ENCODE measurements at places on chromosomes 13 and 19.

- DNase-seq = no peak
Measured at GRCh38 chr19:18833141-18833476, 1.4 kb downstream of the UPF1 start.

DNA sequence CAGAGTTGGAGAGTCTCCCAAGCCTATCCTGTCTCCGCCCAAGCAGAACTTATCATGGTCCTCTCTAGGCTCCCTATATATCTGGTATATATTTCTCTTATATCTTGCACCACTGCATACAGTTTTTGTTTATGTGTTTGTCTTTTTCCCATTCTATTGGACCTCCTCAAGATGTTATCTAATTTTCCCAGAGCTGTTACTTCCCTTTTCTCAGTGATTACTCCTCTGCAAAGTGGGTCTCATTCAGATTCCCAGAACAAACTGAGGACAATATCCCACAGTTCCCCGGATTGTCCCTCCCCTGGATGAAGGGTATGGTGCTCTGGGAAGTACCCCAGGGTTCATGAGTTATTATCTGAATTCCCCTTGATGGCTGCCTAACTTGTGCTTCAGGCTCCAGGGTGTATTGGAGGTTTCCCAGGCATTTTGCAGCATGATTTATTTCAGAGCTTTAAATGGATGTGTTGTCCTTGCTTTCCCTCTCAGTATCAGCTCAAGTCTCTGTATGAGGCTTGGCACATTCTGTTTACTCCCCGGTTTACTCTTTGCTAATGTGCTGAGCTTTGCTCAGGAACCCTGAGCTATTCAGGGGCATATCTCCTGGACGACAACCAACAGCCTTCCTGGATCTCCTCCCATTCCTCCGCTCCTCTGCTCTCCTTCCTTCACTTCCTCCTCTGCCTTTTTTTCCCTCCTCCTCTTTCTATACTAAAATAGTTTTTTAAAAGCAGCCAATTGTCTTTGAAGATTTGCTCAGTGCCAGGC lies 329.3 kb downstream of the SPRY2 start:
- DNase-seq = no peak

DNA sequence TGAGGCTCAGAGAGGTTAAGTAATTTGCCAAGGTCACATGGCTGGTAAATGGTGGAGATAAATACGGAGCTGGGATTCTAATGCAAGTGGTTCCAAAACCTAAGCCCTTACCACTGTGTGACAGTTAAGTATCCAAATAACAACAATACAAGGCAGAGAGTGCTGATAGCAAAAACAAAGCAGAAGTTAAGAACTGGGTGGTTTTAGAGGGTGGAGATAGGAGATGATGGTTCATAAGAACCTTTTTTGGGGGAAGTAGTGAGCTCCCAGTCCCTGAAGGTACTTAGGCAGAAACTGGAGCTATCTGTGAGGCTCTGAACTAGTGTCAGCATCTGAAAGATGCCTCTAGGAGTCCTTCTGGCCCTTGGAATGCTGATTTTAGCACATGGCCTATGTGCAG lies 56.2 kb upstream of the UBE2L5 start:
- no peak for DNase-seq

GRCh38 chr13:41306271-41307145 lies 4.6 kb upstream of the NAA16 start:
- no peak for DNase-seq

DNA sequence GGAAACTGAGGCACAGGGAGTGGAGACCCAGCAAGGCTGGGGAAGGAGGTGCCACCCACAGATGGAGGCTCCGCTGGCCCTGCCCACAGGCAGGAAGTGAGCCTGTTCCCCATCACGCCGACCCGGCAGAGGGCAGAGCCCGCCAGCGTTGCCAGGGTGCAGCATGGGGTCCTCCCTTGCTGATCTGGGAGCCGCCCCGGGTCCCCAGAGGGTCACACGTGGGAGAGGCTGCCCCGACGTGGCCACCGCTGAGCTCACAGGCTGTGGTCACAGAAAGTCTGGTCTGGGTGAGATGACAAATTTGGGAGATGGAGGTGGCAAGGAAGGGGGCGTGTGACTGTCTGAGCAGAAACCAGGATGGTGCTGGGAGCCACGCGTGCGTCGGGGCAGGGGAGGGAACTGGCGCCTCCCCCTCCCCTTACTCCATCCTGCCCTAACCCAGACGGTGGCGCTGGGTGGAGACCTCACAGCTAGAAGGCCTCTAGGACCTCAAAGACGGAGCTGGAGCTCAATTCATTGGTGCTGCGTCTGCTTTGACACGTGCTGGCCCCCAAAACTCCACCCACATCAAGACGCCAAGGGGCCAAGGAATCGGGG lies 7.7 kb downstream of the MEX3D start:
- no peak for DNase-seq

DNA sequence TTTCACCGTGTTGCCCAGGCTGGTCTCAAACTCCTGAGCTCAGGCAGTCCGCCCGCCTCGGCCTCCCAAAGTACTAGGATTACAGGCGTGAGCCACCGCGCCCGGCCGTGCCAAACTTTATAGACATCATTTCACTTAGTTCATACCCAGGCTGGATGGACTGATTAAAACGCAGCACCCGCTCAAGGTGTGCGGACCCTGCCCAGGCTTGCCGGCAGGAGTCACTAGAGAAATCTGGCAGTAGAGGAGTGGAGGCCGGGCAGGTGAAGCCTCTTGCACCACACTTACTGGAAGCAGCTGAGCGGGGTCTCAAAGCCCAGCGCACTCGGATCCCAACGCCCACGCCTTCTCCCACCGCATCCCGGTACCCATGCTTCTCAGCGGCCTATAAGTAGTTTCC lies 11.4 kb downstream of the PTGIR start:
- DNase-seq = no peak

- DNase-seq = no peak
Measured at GRCh38 chr13:105513448-105513847, 1022.0 kb downstream of the EFNB2 start.

- DNase-seq = no peak
Measured at GRCh38 chr13:23411706-23412105, 21.8 kb downstream of the SACS start.
